Globus pallidus (tissue), 1 donor: ENCODE measurements at places on chromosomes 5 and 9.
A peak's percentile ranks its signal among the peaks of the same experiment; 100 is the strongest.

- peak; percentile 30 for DNase-seq
Measured at GRCh38 chr5:169637085-169637548, at the start of gene DOCK2. Gene DOCK2 (plus strand): TSS chr5:169637275. CDS start chr5:169637327, 52 bp downstream.

GRCh38 chr9:121075251-121076036, 689 bp downstream of the CNTRL start:
- DNase-seq = no peak

GRCh38 chr9:1051210-1051583, 1.0 kb downstream of the DMRT2 start:
- DNase-seq = peak; percentile 32

GRCh38 chr5:166710271-166710670, 1581.2 kb upstream of the WWC1 start:
- DNase-seq = no peak

GRCh38 chr5:492314-492893, 31.8 kb downstream of the SLC9A3 start:
- no peak for DNase-seq

DNA sequence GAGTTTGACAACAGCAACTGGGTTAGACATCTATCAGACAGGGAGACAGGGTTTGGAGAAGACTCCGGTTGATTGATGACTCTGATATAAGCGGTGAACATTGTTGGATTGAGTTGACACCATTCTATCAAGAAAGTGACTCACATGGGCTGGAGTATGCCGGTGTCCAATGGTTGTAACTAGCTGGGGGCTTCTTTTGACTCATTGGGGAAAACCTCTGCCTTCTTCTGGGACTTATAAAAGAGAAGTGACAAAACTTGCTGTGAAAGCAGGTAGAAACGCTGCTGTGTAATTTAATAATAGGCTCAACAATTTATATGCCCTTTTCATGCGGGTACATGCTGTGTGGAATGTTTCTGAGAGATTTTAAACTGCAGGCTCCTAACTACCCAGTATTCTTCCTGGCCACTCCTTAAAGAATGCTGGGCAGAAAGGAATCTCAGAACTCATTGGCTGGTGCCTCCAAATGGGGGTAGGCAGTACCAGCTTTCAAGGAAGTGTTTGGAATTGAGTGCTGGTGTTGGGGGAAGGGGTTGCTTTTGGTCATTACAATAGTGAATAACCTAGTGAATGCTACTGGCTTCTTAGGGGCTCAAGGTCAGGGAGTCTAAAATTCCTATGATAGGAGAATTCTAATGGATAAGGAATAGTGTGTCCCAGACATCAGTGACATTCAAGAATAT, 43.9 kb downstream of the FYB1 start:
- DNase-seq = no peak

GRCh38 chr9:3288686-3289085, 237.1 kb downstream of the RFX3 start:
- no peak for DNase-seq

DNA sequence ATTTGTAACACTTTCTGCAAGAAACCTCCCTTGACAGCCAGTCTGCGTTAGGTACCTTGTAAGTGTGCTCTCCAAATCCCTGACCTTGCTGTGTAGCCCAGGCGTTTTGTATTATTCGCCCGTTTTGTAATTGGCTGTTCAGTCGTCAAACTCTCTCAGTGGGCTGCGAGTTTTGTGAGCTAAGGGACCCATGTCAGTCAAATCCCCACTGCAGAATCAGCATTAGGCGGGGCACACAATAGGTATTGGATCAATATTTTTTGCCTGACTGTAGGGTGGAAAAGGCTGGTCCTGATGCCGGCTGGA, 665 bp downstream of the DNAJC18 start:
- no peak for DNase-seq

DNA sequence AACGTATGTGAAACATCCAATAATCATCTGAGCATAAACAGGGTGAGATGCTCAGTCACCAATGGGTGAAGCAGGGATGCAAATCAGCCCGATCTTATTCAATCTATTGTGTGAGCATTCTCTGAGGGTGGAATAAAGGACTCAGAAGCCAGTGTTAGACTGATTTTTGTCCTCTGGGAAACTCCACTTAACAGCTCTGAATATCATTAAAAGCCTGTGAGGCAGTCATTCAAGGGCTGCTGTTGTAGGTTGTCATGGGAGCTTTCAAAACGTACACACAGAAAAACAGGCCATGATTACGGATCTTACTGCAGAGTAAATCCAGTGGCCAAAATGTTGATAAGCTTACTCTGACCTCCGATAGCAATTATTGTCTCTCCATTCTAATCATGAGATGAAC, 266.5 kb upstream of the EFNA5 start:
- DNase-seq = no peak

- DNase-seq = no peak
Measured at GRCh38 chr5:146640285-146640896, 124.4 kb upstream of the GPR151 start.

DNA sequence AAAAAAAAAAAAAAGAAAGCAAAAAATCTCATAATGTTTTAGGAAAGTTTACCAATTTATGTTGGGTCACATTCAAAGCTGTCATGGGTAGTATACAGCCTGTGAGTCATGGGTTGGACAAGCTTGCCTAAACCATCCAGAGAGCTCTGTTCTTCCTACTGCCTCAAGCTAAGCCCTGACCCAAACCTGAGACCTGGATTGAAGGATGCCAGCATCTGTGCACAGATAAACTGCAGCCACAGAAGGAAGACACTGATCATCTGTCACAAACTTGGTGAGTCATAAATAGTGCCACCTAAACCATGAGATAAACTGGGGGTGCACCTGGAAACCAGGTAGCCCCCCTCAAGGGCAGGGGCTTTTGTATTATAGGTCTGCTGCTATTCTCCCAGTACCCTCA, 31.0 kb downstream of the CSF2 start:
- DNase-seq = no peak

- no peak for DNase-seq
Measured at GRCh38 chr9:105457560-105458294, 9.9 kb downstream of the FSD1L start.

- peak; percentile 91 for DNase-seq
Measured at GRCh38 chr5:55601204-55601618, 66.4 kb upstream of the PLPP1 start.

GRCh38 chr5:129631961-129632360, 115.9 kb upstream of the MINAR2 start:
- DNase-seq = no peak

- DNase-seq = no peak
Measured at GRCh38 chr5:57676222-57677098, 193.8 kb upstream of the ACTBL2 start.

DNA sequence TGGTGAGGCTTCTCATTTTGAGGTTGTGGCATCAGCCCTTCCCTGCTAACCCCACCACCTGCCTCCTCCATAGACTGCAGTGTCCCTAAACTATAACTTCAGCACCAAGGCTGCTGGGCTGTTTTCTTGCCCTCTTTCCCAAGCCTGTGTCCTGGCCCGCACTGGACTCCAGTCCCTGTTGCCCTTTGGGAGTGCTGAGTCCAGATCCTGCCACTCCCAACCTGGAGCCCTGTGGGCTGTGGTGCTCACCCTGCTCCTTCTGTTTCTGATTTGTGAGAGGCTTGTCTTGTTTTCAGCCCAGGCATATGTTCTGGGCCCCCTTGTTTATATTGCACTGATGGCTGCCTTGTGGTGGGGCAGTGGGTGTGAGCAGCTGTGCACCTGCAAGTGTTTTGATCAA, 39.7 kb upstream of the RNU6ATAC start:
- DNase-seq = no peak

GRCh38 chr9:81211741-81212140, 477.6 kb downstream of the TLE1 start:
- DNase-seq = no peak

DNA sequence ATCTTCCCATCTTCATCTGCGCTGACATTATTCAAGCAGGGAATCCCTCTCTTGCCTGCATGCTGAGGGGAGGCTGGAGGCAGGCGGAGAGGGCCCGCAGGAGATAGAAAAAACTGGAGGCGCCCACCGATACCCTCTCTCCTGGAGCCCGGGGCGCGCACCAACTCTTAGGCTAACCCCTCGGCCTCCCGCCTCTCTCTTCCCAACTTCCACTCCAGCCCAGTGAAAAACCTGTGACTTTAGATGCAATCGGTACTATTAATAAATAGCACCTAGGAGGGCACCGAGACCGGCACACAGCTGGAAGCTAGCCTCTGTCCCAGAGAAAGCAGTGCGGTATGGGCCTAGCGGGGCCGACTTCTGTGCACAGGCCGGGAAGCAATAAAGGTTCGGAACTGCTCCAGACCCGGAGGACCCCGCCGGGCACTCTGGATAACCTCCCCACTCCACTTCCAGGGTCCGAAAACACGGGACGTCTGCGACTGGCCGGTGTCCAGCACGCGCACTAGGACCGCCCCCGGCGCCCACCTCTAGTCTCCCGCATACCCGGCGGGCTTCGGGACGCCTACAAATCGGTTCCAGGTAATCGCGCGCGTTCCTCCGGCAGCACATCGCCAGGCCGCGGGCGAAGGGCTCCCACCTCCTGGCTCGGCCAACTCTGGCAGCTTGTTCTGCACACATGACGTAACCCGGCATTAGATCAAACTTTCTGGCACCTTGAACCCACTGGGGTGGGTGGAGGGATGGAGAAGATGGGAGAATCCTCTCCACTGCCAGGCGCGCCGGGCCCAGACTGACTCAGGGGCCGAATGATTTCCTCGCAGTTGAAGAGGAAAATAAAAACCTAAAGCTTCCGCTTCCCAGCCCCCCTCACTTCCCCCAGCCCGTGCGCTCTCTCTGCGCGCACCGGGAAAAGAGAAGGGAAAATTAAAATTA, 1.4 kb downstream of the EFNA5 start:
- peak; percentile 13 for DNase-seq

- DNase-seq = no peak
Measured at GRCh38 chr5:40223884-40224402, 455.8 kb upstream of the PTGER4 start.

- peak; percentile 26 for DNase-seq
Measured at GRCh38 chr9:83281306-83282255, 218.6 kb upstream of the RASEF start.

- no peak for DNase-seq
Measured at GRCh38 chr5:86686046-86686445, 68.3 kb downstream of the COX7C start.

DNA sequence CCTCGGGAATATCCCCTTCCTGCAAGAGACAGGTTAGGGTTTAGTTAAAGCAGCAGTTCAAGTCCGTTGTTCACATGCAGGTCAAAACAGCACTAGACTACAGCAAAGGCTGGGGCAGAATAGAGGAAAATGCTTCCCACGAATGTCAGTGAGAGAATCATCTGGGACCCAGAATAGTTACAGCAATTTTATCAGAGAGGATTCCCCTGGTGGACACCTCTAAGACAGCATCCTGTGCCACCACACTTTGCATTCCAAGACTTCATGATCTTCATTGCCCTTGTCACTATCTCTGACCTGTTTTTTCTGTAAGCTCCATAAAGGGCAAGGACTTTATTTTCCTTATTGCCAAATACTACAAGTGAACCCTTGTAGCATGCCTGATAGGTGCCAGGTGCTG, 12.9 kb downstream of the GRXCR2 start:
- DNase-seq = no peak
